ENCODE measurements at places on chromosomes 5 and 9.

GRCh38 chr5:147671365-147671764 lies 111.2 kb downstream of the JAKMIP2 start:
- no peak for DNase-seq

DNA sequence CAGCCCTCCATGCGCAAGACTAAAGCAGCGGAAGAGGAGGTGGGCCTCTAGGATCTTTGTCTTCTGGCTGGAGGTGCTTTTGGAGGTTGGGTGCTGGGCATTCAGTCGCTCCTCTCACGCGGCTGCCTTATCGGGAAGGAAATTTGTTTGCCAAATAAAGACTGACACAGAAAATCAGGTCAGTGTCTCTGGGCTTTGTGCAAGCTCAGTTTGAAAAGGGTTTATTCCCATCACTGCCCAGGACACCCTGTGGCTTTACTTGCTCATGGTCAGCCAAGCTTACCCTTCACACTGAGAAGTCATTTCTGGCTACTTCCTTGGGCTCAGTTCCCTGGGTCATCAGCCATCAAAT lies 10.5 kb downstream of the SLC2A8 start:
- DNase-seq, result no peak

- no peak for DNase-seq
Observed at GRCh38 chr9:84212246-84212645, 128.3 kb downstream of the SLC28A3 start.

GRCh38 chr5:122673343-122673742 lies 101.5 kb upstream of the SNX2 start:
- no peak for DNase-seq

GRCh38 chr5:139251281-139251687 lies 42.3 kb upstream of the MATR3 start:
- no peak for DNase-seq

DNA sequence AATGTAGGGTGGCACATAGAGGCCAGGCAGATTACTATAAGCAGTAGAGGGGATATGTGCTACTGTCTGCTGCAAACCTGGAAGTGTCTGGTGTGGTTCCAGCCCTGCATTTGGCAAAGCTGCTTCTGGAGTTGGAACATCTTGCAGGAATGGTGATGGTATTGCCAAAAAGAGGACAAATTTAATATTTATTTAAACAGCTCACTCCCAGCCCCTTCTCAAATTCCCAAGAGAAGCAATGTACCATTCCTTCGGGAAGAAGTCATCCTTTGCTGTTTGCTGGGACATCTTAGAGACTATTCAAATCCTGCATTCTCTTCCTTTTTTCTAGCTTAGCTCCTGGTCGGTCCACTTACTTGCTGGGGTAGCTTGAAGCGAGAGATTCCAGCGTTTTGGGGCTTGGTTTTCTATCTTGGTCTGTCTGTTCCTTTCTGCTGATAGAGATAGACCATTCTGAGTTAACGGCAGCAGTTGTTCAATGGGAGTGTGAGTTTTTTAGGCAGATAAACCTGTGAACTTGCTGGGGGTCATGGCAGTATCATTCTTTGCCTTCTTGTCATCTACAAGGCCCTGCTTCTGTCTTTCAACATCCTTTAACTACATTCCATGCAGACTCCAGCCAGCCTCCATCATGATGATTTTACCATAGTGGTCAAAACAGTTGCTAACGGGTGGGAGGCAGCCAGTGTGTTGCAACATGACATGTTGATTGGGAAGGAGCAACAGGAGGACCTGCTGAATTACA lies 69.9 kb downstream of the RCL1 start:
- no peak for DNase-seq

- DNase-seq, result no peak
Observed at GRCh38 chr5:157116483-157116954, 7.7 kb upstream of the HAVCR2 start.

DNA sequence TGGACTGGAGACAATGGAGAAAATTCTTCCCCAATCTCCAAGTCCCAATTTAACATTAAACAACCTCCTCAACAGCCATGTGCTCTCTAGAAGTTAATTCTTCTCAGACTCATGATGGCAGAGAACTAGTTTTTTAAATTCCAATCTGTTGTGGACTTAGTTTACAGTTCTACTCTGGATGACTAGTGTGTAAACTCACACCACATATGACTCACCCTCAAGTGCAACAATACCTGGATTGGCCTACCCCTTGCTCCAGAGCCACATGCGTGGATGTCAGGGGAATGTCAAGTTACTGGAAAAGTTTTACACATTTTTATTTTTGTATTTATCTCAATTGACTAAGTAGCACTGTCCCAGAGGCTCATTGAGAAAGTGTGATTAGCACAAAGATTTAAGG lies 136.0 kb upstream of the EFNA5 start:
- DNase-seq, result no peak

DNA sequence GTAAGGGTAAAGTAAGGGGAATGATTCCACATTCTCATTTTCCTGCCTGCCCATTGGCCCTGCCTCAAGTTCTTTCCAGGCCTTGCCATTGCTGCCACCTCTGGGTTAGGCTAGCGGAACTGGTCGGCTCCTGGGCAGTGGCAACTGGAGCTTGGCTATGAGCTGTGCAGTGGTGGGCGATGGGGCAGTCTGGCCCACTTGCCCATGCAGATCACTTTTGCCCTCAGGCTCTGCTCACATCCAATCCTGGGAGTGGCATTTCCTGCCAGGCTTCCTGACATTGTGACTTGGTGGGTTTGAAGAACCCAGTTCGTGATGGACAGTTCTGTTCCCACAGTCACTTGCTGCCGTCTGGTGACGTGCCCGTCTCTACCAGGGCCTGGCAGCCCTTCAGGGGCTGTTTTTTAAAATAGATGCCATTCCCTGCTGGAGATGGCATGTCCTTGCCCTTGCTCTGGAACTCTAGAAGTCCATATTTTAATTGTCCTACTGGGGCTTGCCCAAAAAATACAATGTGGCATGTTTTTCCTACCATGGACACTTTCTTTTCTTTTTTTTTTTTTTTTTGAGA lies 86.1 kb downstream of the FGF18 start:
- DNase-seq, result no peak

- DNase-seq, result no peak
Observed at GRCh38 chr9:22138956-22139660, 130.0 kb upstream of the CDKN2B start.
